OCI-M1 (cell line): ENCODE measurements at places on chromosomes 2 and 18.

DNA sequence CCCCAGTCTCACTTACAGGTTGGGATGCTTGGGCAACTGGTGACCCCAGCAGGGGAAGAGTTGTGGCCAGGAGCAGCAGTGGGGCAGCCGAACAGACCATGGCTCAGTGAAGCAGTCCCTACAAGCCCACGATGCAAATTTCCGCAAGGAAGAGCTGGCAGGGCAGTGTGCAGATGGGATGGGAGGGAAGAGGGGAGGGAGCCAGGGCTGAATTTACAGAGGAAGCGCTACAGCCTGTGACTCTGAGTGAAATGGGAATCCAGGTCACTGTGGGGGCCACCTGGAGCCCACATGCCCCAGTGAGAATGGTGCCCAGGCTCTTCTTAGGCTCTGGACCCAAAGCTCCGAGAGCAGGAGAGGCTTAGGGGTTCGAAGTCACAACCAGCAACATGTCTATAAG is 27.0 kb upstream of the SELENOI start:
- DNase-seq, result no peak

GRCh38 chr2:11577101-11577883 is 43.4 kb downstream of the GREB1 start:
- no peak for DNase-seq

DNA sequence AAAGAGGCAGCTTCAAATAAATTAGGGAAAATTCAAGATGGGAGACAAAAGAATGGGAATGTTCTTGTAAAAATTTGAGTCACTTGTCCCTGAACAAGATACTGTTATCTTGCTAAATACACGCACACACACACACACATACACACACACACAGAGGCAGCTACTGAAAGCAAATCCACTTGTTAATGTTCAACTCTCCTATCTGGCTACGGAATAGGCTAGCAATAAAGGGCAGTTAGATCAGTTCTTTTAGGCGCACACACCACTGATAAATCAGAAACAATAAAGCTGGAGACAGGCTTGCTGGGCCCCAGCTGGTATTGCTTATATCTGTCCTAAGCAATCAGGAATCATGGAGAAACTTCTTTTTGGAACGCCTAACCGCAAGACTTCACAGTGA is 461.6 kb downstream of the BCL11A start:
- no peak for DNase-seq

- no peak for DNase-seq
Measured at GRCh38 chr2:177543007-177543760, 150.6 kb downstream of the AGPS start.

DNA sequence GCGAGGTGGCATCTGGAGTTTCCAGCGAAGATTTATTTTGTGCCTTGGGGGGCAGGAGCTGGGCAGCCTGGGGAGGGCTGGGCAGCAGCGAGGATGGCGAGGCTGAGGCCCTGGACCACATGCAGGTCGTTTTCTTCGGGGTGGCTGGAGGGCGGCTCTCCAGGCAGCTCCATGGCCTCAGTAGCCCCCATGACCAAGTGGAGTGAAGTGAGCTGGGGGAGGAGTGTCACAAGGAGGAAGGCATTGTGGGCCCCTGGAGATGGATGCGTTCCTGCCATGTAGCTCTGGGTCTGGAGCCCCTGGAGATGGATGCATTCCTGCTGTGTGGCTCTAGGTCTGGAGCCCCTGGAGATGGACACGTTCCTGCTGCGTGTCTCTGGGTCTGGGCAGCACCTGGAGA is 40.4 kb downstream of the SH3BP4 start:
- DNase-seq, result no peak

DNA sequence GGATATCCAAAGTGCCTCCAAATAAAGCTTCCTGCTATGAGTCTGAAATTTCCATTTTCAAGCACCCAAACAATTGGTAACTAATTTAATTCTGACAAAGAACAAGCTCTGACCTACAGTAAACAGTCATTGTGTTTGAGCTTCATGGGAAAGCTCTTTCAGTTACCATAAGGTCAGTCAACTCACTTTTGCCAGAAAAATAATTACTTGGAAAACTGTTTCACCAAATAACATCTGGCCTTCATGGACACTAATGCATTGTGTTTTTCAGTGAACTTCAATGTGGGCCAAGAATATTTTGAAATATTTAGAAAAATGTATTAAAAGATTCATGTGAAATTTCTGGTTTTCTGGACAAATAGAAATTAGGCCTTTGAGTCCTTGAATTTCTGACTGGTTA is 369.9 kb downstream of the GALR1 start:
- no peak for DNase-seq

DNA sequence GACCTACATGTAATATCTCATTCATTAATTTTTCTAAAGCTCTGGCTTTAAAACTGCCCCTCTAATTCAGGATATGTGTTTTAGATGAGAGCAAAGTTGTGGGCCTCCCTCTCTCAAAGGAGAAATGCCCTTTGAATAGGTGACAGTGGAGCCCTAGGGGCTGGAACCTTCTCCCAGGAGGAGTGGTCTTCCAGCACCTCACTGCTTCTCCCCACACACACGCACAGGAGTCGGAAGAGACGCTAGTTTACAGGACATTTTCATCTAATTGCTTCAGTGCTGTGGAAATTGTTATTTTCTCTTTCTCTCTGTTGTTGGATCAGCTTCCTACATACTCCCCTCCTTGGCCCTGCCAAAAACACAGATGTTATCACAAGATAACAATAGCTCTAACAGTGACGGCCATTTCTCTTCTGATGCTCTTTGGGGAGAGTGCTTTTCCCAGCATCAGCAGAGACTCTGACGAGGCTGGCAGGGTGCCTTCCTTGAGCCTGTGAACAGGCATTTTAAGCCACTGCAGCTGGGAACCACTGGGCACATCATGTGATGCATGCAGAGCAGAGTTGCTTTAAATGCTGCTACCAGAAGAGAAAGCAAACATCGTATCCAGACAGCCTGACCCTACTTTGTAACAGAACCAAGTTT is 209.4 kb upstream of the SP5 start:
- peak; percentile 5 for DNase-seq

DNA sequence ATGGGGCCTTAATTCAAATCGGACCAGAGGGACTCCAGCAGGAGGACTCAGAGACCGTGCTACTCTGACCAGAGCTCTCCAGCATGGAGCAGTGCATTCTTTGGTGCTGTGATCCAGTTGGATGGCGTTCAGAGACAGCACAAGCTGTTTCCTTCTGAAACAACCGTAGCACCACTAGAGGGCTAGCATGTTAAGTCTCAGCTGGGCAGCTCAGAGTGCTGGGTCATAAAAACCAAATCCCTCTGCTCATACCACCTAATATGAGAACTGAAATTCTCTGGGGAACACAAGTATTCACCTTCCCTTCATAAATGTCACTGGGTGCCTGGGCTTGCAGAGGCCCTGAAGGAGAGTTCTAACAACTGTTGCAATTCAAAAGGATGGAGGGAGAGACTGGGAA is 97.7 kb upstream of the TFCP2L1 start:
- DNase-seq, result no peak

- DNase-seq, result no peak
Measured at GRCh38 chr2:181250691-181251090, 206.5 kb upstream of the ITGA4 start.

DNA sequence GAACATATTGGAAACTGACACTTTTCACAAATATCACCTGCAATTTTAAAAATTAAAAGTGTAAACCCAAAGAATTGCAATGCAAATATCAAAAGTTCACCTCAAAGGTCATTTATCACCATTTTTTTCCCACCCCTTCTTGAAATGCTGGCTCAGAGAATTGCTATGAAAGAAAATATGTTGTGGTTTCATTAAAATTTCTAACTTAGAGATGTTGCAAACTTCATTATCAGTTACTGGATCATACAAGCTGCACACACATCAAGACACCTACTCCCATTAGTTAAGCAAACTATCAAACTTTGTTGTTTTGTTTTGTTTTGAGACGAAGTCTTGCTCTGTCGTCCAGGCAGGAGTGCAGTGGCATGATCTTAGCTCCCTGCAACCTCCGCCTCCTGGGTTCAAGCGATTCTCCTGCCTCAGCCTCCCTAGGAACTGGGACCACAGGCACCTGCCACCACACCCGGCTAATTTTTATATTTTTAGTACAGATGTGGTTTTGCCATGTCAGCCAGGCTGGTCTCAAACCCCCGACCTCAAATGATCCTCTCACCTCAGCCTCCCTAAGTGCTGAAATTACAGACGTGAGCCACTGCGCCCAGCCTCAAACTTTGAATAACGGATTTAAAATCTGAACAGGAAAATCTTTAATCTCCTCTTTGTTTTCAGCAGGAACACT is 37.0 kb downstream of the STK39 start:
- DNase-seq, result no peak

- DNase-seq, result no peak
Measured at GRCh38 chr18:31079973-31080372, 22.2 kb downstream of the DSC2 start.

- DNase-seq, result peak; percentile 52
Measured at GRCh38 chr2:64763126-64763525, 109.4 kb upstream of the SERTAD2 start.

- DNase-seq, result no peak
Measured at GRCh38 chr2:8327371-8328100, 354.3 kb upstream of the ID2 start.

DNA sequence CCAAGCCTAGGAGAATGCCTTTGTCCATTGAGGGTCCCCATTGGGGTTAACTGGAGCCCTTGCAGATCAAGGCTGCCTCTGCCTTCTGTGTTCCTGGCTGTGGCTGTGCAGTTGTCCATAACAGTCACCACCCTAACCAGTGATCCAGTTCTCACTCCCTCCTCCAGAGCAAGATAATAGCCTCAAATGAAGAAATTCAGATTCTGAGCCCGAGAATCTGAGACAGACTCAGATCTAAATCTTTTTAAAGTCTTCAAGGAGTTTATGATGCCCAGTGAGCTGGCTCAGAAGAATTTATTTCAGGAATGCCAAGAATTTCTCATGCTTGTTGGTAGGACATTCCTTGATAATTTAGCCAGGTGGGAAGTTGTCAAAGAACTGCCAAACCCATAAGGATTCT is 44.3 kb upstream of the RAB6C start:
- no peak for DNase-seq

GRCh38 chr2:30860726-30861125 is 53.5 kb upstream of the CAPN13 start:
- no peak for DNase-seq

GRCh38 chr2:15890936-15891905 is 49.1 kb upstream of the MYCN start:
- DNase-seq, result no peak

DNA sequence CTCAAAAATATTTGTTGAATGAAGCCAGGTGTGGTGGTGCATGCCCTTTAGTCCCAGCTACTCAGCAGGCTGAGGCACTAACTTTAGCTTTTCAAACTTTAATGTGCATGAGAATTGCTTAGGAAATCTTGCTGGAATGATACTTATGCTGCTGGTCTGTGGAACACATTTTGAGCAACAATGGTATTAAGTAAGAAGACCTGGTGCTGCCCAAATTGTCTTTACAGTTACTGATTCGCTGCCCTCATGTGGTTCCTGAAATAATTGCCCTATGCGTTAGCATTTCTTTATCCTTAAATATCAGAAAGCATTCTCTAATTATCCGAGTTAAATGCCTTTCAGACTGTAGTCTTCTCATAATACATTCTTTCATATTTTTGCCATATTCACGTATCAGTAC is 76.0 kb upstream of the SESTD1 start:
- peak; percentile 69 for DNase-seq

GRCh38 chr2:201353116-201353515 is 4.0 kb downstream of the FLACC1 start:
- DNase-seq, result no peak

GRCh38 chr2:56191617-56192016 is 7.8 kb downstream of the CCDC85A start:
- DNase-seq, result peak; percentile 46

DNA sequence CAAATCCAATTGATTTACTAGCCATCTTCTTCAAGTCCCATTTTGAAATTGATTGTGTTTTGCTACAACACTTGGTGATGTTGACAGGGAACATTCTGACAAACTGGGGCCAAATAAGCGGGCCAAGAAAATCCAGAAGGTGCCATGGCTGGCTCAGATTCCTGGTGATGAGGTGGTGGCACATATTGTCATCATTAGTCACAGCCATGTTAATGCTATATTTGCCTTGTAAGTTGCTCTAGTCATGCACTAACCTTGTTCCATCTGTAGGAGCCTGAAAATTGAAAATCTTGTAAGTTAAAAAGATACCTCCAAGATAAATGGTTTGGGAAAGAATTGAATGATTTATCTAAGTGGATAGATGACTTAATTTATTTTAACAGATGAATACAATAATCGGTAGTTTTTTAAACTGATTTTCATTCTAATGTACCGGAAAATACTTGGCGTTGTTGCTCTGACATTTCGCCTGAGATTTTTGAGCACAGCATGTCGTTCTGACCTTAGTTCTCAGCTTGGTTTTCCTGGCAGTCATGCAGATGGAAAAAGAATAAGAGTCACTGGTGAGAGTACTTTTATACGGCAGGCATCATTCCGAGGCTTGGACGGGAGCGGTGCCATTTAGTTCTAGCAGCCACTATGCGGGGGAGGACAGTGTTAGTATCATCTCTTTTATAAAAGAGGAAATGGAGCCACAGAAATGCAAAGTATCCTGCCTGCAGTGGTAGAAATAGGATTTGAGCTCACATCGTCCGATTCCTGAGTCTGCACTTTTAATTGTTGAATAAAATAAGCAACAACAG is 133.9 kb downstream of the ZNF532 start:
- DNase-seq, result peak; percentile 2

GRCh38 chr2:173291412-173291811 is 63.3 kb upstream of the CDCA7 start:
- DNase-seq, result peak; percentile 6

DNA sequence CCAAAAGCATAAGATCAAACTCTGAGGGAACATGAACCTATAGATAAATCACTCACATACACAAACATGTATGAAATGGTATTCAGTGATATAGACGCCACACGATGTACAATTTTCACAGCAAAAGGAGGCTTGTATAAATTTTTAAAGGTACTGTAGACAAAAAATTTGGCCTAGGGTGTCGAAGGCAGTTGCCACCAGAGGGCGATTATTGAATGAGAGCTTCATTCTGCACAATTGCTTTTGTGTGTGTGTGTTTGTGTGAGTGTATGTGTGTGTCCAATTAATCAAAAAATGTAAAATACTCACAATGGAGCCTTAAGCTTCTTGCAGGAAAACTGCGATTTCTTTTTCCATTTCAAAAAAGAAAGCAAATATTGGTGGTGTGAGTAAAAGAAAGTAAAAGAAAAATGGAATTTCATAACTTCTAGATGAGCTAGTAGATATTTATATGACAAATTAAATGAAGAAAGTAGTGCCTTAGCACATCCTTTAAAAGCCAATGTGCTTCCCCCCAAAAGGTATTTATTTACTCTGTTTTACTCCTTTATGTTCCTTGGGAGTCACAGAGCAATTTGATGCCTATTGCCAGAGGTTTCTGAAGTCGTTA is 800.1 kb downstream of the SATB2 start:
- DNase-seq, result peak; percentile 79

GRCh38 chr2:15729709-15730544 is 138.3 kb downstream of the DDX1 start:
- no peak for DNase-seq

DNA sequence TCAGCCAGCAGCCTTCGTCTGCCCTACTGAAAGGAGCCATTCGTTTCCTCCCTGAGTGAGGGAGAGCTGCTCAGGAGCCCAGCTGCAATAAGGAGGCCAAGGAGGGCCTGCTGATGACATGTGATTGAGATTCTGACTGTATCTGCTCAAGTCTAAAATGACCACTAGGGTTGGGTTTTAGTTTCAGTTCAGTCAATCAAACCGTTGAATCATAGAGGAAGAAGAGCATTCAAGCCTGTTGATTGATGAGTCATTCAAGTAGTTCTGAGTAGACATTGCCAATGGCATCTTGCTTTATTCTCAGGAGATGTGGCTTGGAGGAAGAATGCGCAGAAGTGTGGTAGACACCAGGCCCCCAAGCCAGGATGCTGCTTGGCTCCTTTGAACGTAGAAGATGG is 19.9 kb upstream of the BCL2L11 start:
- peak; percentile 67 for DNase-seq
